Activated CD4-positive, CD25-positive, alpha-beta regulatory T cell treated with anti-CD3 and anti-CD28 coated beads, Interleukin-2, amount 50 U/mL, for 16 hours (primary cell): ENCODE measurements at places on chromosomes 1 and 21.
A peak's percentile ranks its signal among the peaks of the same experiment; 100 is the strongest.

DNA sequence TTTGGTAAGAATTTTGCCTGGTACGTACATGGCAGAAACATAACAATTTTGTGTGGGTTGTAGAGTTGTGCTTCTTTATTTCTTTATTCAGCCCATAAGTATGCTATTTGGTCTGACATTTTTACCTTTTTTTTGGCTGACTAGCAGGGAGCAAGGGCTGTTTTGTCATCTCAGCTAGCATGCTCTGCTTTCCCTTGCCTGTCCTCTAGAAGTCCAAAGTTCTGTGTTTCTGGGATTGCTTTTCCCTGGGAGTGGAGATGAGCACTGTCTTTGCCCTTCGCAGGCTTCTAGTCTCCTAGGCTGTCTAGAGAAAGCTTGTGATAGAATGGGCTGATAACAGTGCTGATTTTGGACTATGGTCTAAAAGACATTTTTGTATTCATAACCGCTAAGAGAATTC, 7.5 kb downstream of the UCK2 start:
- DNase-seq = no peak

DNA sequence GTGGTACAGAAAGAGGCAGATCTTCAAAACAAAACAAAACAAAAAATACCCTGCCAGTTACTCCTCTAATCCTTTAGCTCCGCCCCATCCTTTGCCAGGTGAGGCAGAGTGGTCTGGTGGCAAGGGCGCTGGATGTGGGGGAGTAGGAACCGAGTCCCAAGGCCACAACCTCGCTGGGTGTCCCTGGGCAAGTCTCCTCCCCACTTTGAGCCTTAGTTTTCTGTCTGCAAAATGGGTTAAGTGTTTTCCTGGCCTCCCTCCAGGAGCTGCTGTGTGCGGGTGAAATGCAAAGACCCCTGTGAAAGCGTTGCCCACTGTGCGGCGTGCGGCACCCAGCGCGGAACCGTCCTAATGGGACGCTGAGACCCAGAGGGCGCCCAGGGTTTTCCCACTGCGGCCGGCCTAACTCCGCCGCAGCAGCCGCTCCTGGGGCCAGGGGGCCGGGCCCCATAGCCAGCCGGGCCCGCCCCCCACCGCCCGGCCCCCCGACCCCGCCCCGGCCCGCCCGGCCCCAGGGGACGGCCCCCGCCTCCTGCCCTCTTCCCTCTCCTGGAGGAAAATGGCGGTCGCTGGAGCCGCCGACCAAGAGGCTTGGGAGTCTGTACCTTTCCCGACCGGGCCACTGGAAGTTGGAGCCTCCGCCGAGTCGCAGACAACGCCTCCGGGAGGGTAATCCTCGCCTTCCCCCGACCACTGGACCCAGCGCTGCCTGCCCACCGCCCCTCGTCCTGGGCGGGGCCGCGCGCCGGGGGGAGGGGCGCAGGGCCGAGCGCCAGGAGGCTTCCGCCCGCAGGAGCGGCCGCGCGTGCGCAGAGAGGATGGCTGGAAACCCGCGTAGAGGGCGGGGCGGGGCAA, at the start of the genes ERMAP and SVBP:
Gene ERMAP, plus strand, starts transcription at position 538 of the 855 bp plus-strand sequence. CDS start 13,327 bp downstream, outside the sequence.
Gene SVBP, minus strand, starts transcription at position 813 of the 855 bp plus-strand sequence. CDS start 853 bp downstream, outside the sequence.
- peak; percentile 89 for DNase-seq

GRCh38 chr1:71080230-71080738, 551 bp downstream of the ZRANB2 start:
- no peak for DNase-seq

DNA sequence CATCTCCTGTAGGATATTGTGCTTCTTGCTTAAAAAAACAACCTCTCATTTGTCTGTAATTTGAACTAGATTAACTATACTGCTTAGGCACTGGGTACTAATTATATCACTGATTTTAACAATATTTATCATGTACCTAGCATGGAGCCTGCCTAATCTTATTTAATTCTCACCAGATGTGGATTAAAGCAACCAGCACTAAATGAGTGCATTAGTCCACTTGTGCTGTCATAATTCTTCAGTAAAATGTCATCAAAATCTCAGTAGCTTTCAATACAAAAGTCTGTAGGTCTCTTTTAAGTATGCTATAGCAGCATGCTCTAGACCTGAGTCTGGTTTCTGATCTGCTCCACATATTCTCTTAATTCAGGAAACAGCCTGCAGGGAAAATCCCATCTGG, 368.1 kb downstream of the NCAM2 start:
- DNase-seq = no peak

GRCh38 chr21:42395302-42395701, 550 bp downstream of the TMPRSS3 start:
- DNase-seq = no peak

- DNase-seq = no peak
These were observed 28.1 kb downstream of the LDLRAP1 start for GRCh38 chr1:25571522-25571970.

DNA sequence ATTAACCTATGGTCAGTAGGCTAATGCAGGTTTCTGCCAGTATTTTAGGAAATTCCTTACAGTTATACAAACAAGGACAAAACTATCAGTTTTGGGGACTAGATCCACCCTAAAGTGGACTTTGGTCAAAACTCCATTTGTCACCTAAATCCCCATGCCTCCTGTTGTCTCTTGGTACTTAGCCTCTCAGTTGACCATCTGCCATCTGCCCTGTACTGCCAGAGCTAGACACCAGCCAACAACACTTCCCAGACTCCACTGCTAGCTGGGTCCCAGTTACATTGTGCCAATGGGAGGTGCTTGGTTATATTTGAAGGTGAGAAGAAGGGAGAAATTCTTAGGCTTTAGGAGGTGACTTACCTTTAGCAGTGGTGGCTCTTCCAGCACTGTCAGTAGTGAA, 17.0 kb upstream of the BSDC1 start:
- no peak for DNase-seq

- DNase-seq = no peak
These were observed 256.7 kb downstream of the COL11A1 start for GRCh38 chr1:102851616-102852015.

DNA sequence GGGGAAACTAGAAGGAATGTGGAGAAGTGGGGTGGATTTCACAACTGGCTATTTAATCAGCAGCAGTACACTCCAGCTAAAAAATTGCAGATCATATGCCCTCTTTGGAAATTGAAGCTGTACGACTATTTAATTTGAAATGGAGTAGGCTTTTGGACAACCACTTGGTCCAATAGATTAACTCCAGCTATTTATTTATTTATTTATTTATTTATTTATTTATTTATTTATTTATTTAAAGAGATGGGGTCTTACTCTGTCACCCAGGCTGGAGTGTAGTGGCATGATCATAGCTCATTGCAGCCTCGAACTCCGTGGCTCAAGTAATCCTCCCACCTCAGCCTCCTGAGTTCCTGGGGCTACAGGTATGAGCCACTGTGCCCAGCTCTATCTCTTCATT, 312.3 kb downstream of the KCNH1 start:
- DNase-seq = no peak
